ENCODE measurements at places on chromosomes 6 and 20.

- no peak for DNase-seq
Observed at GRCh38 chr6:141548966-141549365, 583.8 kb upstream of the GJE1 start.

DNA sequence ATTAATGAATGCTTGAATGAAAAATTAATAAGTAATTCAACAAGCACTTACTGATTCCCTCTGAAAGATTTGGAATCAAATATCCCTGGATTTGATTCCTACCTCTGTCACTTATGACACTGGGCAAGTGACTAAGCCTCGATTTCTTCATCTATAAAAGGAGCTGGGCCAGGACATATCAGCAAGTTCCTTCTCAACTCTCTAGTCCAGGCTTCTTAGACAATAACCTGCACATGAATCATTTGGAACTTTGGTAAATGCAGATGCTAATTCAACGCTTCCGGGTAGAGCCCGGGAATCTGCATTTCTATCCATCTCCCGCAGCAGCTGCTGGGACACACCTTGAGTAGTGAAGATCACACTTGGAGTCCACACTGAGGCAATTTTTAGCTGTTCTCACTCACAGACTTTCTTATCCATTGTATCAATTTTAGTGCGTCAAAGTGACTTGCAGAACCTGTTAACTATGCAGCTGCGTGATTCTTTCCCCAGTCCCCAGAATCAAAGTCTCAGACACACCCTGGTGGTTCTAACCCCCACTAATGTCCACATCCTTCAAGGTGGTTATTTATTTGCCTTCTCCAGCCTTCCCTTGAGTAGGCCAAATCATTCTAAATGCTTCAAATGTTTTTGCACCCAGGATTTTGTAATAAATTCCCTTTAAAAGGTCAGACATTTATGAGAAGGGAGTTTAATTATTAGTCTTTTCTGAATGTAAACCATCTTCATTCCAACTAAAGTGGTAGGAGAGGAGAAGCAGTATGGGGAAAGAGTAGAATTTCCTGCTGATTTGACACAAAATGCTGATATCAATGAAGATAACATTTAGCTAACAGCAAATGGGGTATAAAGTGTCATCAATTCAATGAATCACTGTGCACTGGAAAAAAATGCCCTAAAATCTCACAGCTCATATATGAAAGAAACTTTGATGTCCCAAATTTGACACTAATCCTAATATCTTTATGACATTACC, 26.0 kb upstream of the CCND3 start:
- DNase-seq: peak; percentile 26

- no peak for DNase-seq
Observed at GRCh38 chr6:43294536-43294935, 3.5 kb upstream of the SLC22A7 start.

GRCh38 chr6:131765804-131766135, 42.0 kb upstream of the ENPP1 start:
- no peak for DNase-seq

- DNase-seq: no peak
Observed at GRCh38 chr6:138622967-138623366, 123.7 kb upstream of the NHSL1 start.

GRCh38 chr6:83609248-83609647, 96.9 kb downstream of the PRSS35 start:
- no peak for DNase-seq

GRCh38 chr6:44917430-44917829, 410.7 kb upstream of the RUNX2 start:
- no peak for DNase-seq

DNA sequence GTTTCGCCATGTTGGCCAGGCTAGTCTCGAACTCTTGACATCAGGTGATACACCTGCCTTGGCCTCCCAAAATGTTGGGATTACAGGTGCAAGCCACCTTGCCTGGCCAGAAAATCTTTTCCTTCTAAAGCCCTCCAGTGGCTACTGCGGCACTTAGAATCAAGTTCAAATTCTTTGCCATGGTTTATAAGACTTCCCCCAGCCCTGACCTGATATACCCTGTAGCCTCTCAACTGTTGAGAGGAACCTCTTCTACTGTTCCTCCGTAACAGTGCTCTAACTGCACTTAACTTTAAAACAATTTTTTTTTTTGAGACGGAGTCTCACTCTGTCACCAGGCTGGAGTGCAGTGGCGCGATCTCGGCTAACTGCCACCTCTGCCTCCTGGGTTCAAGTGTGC, 235.6 kb downstream of the BCAS1 start:
- DNase-seq: no peak

DNA sequence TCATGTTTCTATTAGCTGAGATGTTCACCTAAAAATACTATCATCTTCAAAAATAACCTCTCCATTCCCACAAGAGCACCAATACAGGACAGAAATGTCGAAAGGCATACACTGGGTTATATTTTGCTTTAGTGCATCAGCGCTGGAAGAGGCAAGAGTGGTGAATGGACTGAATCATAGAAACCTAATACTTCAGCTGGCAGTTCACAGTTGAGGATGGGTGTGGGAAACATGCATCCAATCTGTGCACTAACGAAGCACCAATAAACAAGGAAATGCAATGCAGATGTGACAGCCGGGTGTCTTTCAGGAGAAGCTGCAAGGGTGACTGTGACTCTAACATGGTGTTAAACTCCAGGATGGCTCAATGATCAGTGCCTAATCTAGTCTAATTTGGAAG, 365.8 kb downstream of the ESR1 start:
- DNase-seq: peak; percentile 3

DNA sequence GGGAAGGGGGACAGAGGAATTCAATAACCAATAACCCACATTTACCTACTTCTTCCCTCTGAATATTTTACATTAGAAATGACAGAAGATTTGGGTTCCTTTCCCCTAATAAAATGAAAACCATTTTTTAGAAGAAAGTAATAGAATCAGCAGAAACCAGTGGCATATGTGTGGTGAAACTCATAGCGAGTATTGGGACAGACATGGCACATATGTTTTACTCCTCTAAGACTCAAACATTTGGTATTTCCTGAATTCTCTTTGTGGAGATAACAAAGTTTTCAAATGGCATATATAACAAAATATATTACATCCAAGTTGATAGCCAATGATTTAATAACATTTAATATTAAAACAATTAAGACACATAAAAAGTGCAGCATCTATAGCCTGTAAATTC, 12.9 kb upstream of the BEND3 start:
- DNase-seq: no peak

GRCh38 chr6:107513214-107513613, 23.3 kb downstream of the SOBP start:
- DNase-seq: no peak

GRCh38 chr20:19969507-19970255, 47.5 kb upstream of the NAA20 start:
- DNase-seq: no peak

DNA sequence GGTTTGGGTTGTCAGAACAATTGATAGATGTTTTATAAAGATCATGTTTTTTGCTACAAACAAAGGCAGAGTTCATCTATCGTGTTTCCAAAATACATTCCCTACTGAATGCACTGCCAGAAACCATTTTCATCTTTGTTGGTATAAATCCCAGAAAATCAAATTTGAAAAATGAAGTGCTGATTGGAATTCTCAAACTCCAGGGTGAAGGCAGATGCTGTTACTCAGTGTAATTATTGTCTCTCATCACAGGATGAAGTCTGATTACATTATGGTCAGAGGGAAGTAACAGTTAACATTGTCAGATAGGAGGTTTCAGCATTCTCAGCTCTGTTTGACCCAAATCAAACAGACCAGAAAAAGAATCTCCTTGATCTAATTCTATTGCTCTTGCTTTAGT, 198.4 kb upstream of the KCNK16 start:
- no peak for DNase-seq

DNA sequence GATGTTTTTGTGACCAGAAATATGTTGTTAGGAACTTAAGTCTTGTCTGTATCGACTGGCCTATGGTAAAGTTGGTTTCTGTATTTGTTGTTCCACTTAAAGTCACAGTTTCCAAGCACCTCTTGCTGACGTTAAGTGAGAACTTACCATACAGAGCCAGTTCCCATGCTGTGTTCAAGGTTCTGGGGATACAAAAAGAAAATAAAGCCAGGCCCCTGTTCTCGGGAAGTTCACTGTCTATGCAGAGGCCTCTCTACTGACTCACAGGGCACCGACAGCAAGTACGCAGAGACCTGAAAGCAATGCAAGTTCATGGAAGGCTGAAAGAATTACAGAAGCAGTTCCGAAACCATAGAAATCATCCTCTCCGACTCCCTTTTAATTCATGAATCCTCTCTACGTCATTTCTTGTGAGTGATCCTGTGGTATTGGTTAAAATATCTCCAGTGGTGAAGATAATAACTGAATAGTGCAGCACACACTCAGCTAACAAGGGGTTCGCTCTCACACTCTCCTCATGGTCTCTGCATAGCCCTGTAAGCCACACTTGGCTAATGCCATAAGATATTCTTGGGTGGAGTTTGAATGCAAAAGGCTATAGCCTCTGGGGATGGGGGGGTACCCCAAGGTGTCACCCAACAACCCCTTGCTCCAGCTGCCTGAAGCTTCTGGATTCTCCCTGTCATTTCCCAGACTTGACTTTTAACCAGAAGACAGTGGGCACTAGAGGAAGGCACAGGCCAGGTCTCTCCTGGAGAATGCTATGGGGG, 91.2 kb upstream of the EXOC2 start:
- no peak for DNase-seq

GRCh38 chr6:122501475-122501874, 29.9 kb upstream of the SERINC1 start:
- peak; percentile 35 for DNase-seq

DNA sequence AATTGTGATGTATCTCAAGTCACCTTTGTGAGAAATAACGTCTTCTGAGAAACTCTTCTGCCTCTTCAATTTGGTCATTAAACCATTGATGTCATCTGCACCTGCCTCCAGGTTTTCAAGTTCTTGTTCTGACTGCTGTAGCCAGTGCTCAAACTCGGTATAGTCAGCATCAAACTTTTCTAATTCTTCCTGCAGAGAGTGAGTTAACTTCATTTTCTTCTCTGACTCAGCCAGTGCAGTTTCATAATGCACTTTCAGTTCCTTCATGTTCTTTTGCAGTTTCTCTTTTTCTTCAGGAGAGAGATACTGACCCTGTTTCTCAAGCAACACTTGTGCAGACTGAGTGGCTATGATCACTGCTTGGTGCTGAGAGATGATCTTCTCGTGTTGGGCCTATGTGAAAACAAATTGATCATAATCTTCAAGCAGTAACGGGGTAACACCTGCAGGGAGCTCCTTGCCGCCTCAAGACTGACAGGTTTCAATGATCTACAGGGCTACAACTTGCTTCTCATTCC, 48.8 kb downstream of the DST start:
- no peak for DNase-seq

DNA sequence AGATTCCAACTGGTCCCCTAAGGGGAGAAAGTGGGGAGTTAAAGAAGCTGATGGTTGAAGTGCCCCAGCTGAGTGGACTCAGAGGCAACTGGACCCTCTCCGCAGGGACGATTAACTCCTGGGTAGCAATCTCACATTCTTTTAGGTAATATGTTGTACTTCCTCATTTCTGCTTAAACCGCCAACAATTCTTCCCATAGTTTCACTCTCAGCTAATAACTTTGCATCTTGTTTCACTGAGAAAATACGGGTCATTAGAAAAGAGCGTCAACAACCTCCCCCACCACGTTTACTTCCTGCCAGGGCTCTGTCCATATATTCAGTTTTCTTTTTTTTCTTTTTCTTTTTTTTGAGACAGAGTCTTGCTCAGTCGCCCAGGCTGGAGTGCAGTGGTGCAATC, 39.5 kb upstream of the CHD6 start:
- no peak for DNase-seq

GRCh38 chr6:29964887-29965562, 22.7 kb downstream of the HLA-A start:
- peak; percentile 98 for DNase-seq

DNA sequence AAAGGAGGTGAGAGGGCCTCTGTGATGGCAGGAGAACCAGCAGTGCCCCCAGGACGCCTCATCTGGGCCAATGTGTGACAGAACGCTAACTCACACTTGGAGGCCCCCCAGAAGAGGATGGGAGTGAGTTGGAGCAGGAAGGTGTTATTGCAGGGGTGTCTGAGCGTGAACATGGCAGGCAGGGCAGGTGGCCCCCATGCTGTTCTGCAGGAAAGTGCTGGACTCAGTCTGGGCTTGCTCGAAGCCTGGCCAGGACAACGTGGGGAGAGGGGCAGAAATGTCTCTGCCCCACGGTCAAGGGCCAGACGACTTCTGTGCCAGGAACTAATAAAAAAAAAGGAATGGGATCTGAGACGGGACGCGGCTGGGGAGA, 931 bp upstream of the EBF4 start:
- DNase-seq: no peak

GRCh38 chr6:108651340-108652227, 90.9 kb downstream of the FOXO3 start:
- no peak for DNase-seq

DNA sequence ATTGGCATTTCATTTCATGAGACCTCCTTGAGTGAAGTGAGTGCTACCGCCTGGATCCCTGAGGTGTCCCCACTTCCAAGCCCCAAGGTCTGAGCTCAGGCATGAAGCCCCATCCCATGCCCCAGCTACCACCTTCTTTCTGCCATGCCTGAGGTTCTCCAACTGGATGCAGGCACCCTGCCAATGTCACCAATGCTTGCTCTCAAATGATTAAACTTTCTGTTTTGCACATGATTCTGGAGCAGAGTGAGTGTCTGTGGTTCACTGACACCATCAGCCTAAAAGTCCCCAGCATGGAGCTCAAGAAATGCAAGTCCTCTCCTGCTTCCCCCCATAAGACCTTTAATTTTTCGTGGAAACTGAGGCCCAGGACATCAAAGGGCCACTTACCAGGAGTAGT, 43.7 kb upstream of the BPIFA2 start:
- DNase-seq: no peak

DNA sequence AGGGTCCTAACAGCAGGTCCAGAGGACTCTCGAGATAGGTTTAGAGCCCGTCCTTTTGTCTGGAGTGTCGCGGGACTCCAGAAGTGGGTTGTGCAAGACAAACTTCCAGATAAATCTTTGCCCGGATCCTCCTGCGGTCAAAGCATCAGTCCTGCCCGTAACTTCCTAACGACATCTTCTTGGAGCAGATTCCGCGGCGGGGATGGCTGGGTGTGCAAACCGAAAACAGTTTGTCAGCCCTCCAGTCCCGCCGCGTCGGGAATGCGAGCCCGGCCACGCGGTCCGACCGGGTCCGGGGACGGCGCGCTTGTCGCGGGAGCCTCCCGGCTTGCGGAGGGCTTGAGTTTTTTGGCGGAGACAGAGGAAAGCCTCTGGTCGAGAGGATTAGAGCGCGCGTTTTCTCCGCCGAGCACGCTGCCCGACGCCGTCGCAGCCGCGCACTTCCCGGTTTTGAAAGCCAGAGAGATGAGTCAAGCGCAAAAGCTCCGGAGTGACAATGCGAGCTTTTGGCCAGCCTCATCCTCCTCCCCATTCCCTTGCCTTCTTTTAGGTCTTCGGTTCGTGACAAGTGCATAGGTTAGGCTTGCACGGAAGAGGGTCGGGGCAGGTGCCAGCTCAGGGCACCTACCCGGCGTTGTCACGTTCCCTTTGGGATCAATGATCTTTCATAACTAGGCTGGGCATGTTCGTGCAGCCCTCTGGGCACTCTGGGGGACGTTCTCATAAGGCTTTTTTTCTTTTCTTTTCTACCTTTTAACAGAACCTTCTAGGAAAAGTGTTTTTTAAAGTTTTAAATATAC, 91.3 kb upstream of the PRDM1 start:
- DNase-seq: peak; percentile 83

- no peak for DNase-seq
Observed at GRCh38 chr6:122143813-122144601, 255.4 kb upstream of the HSF2 start.

GRCh38 chr6:166754218-166755030, 127.4 kb upstream of the RPS6KA2 start:
- DNase-seq: no peak
